ENCODE measurements at places on chromosomes 5 and 9.

DNA sequence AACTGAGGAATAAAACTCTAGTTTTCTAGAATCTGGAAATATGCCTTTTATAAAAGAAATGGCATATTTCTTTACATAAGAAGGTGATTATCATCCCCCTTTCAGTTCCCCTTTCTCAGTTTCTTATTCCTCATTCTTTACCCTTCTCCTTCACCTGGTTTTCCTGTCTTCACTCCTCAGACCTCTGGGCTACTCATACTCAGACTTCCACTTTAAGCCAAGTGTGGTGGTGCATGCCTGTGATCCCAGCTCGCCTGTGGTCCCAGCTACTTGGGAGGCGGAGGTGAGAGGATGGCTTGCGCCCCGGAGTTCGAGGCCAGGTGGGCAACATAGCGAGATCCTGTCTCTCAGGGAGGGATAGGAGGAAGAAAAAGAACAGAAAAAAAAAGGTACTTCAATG is 57.2 kb downstream of the RANBP6 start:
- DNase-seq, result no peak

DNA sequence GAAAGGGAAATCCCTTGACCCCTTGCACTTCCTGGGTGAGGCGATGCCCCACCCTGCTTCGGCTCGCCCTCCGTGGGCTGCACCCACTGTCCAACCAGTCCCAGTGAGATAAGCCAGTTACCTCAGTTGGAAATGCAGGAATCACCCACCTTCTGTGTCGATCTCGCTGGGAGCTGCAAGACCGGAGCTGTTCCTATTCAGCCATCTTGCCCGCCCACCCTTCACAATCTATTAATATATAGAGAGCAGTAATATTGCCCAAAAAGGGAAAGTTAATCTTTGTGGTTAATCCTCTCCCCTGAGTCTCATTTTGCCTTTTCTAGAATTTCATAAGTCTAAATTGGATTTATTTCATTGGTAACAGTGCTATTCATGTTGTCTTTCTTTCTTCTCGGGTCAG is 16.4 kb downstream of the SRD5A1 start:
- no peak for DNase-seq

GRCh38 chr5:53930457-53930856 is 370.0 kb downstream of the NDUFS4 start:
- no peak for DNase-seq

DNA sequence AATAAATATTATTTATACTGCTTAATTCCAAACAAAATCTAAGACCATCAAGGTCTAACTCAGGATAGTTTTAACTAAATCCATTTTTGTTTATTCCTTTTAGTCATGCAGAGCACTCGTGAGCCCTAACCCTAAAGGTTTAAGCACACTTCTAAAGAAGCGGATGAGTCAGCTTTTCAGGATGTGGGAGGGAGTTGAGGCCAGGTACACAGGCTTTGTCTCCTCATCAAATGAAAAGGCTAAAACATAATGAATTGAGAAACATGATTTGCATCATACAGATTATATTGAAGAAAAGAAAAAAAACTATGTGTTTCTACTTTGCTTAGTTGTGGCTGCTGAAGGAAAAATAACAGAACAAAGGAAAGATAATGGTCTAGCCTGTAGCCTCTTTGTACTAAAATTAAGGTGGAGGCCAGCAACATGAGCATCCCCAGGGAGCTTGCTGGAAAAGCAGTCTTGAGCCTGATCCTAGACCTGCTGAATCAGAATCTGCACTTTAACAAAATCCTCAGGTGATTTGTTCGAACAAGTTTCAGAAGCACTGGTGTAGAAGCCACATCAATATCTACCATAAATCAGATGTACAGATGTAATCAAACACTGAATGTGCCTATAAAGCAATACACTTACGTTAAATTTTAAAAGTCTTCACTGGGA is 21.1 kb upstream of the ISCA1 start:
- no peak for DNase-seq

DNA sequence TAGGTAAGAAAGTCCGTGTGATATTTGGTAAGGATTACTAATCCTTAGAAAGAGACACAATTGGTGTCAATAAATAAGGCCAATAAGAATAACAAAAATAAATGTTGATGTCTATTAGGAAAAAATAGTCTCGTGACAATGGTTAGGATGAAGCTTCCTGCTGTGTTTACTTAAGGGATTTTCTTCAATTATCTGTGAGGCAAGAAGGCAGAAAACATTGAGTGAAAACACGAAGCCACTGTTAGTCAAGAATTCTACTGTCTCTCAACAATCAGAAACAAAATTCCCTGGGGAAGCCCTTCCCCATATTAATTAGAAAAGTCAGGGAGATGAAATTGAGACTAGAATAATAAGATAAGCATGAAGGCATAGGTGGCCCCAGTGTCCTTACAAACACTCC is 149.0 kb downstream of the SYK start:
- DNase-seq, result no peak

GRCh38 chr5:114296191-114296590 is 65.7 kb upstream of the KCNN2 start:
- no peak for DNase-seq

DNA sequence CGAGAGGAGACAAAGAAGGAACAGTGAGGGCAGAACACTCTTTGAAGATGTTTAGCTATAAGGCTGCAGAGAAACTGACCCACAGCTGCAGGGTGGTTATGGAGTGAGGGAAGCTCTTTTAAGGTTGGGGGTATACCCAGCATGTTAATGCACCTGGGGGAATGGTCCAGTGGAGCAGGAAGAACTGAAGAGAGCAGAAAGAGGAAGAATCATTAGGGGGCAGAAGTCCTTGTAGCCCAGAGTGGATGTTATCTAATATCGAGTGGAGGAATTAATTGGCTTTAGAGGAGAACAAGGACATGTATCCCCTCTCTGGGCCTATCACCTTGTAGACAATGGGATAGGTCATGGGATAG is 7.7 kb downstream of the IL4 start:
- no peak for DNase-seq

GRCh38 chr5:15526413-15526812 is 26.4 kb downstream of the FBXL7 start:
- DNase-seq, result no peak

DNA sequence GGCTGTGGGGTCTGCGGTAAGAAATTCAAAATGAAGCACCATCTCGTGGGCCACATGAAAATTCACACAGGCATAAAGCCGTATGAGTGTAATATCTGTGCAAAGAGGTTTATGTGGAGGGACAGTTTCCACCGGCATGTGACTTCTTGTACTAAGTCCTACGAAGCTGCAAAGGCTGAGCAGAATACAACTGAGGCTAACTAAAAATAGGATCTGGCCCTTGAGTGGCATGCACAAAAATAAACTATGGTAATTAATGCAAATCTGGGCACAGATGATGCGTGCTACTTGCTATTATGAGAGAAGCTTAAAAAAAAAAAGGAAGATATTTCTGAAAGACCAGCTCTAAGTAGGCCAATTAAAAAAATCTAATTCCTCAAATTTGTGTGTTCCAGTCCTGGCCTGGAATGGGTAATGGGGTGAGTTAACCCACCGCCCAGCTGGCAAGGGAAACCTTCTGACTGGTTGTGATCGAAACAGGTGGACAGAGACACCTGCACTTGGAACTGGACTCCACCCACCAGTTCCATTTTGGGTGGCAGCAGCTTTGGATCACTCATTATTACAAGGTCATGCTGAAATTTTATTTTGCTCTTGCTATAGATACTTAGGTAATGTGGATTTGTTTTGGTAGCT is 26.6 kb upstream of the ZBTB34 start:
- no peak for DNase-seq

GRCh38 chr9:99031319-99031718 is 73.6 kb upstream of the TGFBR1 start:
- DNase-seq, result no peak

All from stimulated activated CD4-positive, alpha-beta T cell treated with anti-CD3 and anti-CD28 coated beads, Interleukin-15, amount 100 ng/mL, for 1 hour (primary cell).